ENCODE measurements at places on chromosomes 6 and 20. TPM values are rescaled to one million over a fixed set of nuclear protein-coding genes. Genes with fewer than 3 reads are reported as not detected.

Gene EDN1
- total RNA-seq = 1.3 TPM

Gene TMEM170B
- total RNA-seq = 4.4 TPM

Gene VPS52
- 35.6 TPM for total RNA-seq

Gene MUC21
- not detected for total RNA-seq

Gene OR10C1
- not detected for total RNA-seq
